ENCODE measurements at places on chromosomes 16 and 17. TPM values are rescaled to one million over a fixed set of nuclear protein-coding genes. Genes with fewer than 3 reads are reported as not detected.

Gene ADAD2
- 14.4 TPM for polyA plus RNA-seq

Gene ZPBP2
- not detected for polyA plus RNA-seq

Gene MRM1
- 5.4 TPM for polyA plus RNA-seq

Gene ODAD4
- polyA plus RNA-seq, result 0.79 TPM

Gene ARHGDIG
- polyA plus RNA-seq, result 4.1 TPM
